ENCODE measurements at places on chromosomes 11 and 22.

- no peak for DNase-seq
Measured at GRCh38 chr11:47864901-47865300, 16.8 kb upstream of the NUP160 start.

DNA sequence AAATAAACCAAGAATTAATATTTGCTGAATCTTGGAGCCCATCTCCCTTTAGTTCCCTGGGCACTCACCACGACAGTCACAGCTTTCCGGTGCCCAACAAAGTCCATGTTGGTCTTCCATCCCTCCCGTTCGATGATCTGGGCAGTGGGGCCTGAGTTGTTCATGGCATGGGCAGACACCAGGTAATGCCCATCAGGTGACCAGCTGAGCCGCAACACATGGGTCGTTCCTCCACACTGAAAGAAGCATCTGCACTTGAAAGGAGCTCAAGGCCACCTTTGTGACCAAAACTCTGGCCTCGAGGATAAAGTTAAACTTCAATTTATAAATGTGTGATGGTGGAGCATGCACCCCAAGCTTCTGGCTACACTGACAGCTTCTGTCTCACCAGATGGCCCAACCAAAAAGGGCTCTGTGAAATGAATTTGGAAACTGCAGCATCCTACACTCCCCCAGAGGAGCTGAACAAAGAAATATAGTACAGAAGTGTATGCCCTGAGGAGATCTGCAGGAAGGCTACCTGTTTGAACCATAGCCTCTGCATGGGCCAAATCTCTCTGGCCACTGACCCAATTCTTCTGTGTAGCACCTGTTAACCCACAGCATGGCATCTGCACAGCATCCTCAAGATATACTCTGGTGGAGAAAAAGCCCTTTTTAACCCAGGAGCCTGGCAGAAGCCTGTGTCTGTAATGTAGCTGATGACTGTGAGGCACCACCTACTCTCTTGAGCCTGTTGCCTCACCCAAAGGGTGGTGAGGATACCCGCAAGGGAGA lies 37.1 kb downstream of the HIRA start:
- DNase-seq: no peak

- DNase-seq: no peak
Measured at GRCh38 chr11:43686207-43686606, 5.7 kb downstream of the HSD17B12 start.

- DNase-seq: no peak
Measured at GRCh38 chr11:115506954-115507675, 2.9 kb upstream of the CADM1 start.

DNA sequence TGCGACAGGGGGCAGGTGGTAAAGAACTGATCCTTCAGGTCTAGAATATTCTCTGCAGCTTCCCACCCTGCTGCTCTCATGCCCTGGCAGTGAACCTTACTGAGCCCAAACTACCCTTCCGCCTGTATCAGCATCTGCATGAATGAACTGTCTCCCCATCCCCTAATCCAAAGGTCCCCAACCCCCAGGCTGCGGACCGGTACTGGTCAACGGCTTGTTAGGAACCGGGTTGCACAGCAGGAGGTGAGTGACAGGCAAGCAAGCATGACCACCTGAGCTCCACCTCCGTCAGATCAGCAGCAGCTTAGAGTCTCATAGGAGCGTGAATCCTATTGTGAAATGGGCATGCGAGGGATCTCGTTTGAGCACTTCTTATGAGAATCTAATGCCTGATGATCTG lies 58.2 kb upstream of the LMO1 start:
- no peak for DNase-seq

Data from esophagus squamous epithelium (tissue), 5 donors.